ENCODE measurements at places on chromosomes 5 and 9.

- DNase-seq = no peak
Measured at GRCh38 chr9:72305707-72306106, 59.3 kb downstream of the ZFAND5 start.

DNA sequence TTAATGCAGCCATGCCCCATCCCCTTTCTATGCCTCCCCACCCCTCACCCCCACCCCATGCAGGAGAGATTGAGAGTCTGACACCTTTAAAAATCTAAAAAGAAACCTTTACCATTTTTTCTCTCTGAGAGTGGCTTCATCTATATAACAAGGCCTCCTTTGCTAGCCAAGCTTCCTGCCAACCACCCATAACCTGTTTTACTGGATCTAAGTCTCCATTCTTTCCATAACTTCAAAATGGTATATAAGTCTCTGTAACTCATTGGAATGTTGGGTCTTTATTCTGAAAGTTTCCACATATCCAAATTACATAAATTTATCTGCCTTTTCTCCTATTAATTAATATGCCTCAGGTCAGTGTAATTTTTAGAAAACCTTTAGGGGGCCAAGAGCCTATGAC is 1174.0 kb downstream of the MAT2B start:
- no peak for DNase-seq

DNA sequence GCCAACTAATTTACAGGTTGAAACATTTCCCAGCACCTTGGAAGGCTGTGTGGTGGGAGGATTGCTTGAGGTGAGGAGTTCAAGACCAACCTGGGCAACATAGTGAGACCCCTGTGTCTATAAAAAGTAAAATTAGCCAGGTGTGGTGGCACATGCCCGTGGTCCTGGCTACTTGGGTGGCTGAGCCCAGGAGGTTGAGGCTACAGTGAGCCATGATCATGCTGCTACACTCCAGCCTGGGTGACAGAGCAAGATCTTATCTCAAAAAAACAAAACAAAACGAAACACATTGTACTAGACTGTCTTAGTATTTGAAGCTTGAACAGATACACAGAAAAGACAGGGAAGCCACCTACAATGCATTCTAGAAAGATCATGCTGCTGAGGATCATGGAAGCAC is 2.8 kb upstream of the HSDL2 start:
- no peak for DNase-seq

DNA sequence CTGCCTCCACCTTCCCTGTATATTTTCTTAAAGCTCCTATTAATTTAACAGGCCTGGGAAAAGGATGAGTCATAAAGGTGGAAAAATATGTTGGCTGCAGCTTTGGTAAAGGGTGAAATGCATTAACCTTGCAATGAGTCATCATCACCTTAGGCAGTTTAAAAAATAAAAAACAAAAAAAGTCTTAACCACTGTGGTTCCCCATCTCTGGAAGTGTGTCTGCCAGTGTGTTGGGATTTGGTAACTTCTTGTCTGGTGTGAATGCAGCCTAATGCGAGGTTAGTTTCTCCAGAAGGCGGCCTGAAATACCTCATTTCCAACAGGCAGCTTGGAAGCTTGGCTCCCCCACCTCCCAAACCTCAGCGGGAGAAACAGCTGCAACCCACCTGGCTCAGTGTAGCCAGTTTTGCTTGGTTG is 265.3 kb upstream of the GAS1 start:
- no peak for DNase-seq

DNA sequence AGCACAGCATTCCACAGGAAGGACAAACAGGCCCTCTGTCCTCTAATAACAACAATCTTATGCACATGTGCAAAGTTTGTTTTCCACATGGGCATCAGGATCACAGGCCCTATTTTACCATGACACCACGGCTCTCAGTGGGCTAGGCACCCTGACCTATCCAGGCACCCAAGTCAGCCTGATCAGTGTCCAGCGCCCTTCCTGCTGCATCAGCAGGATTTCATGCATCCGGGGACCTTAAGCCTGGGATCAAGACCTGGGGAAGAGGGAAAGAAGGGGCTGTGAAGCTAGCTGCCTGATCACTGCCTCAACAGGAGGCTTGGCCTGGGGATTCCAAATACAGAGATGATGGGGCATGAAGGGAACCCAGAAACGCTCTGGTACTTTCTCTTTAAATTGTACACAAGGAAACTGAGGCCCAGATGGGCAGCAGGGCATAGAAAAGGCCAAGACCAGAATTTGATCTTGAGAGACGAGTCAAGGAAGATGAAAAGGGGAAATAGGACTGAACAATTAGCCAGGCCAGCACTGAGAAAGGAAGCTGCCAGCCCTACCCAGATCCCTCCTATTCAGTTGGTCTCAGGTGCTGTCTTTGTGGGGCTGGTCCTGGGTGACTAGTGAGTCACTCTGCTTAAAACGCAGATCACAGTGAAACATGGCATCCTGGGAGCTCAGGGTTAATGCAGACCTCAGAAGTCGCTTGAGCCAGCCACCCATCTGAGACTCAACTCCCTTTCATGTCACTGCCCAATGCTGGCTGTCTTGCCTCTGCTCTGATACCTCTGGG is 57.9 kb downstream of the SHB start:
- DNase-seq = no peak

Data from stimulated activated CD4-positive, alpha-beta T cell treated with anti-CD3 and anti-CD28 coated beads, TNF-alpha, amount 100 ng/mL, for 24 hours (primary cell).